ENCODE measurements at places on chromosomes 11 and 22.

- peak; percentile 69 for DNase-seq
Observed at GRCh38 chr22:39176143-39176713, 23.7 kb upstream of the CBX7 start.

- DNase-seq: no peak
Observed at GRCh38 chr11:114929351-114930000, 251.1 kb downstream of the NXPE2 start.

GRCh38 chr11:60459345-60459744 lies 3.7 kb downstream of the MS4A1 start:
- no peak for DNase-seq

DNA sequence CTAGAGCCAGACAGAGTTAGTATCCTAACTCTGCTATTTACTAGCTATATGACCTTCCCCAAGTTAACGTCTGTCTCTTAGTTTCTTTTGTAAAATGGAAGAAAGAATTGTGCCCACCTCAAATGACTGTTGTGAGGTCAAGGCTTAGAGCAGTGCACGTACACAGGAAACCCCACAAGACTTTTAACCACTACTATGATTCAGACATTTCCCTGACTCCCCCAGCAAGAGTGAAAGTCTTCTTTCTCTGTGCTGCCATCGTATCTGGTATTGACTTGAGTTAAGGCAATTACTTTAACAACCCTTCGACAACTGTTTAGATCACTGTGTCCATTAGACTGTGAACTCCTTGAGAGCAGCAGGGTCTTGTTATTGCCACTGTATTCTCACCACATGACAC lies 2.6 kb upstream of the OR52W1 start:
- no peak for DNase-seq

DNA sequence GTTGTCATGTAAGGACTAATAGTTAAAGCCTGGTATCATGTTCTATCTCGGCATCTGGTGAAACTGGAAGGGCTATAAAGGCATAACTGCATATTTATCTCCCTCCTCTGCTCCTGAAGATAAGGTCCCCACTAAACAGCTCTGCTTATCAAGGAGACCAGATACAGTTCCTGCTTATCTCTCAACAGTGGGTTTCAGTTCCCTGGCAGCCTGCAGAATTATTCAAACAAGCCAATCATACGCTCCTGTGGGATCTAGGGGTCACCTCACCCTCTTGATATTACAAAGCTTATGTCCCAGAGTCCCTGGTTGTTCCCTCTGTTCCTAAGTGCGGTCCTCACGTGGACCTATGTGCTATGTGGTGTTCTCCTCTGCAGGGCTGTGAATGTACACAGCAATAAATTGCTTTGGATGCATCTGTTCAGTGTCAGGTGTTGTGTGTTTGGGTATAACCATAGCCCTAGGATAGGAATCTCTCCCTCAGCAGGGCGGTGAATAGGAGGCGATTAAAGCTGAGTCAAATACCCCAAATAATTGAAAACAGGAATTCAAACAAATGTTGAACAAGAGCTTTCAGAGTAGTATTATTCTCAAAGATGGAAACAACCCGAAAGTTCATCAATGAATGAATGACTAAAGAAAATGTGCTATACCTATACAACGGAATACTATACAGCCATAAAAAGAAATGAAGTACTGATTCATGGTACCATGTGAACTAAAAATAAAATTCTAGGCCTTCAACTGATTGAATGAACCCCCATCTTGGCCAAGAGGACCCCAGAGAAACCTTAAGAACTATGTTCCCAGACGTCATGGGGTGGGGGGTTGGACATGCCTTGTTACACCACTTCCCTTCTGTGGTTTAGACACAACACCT lies 3.1 kb upstream of the OOSP4A start:
- no peak for DNase-seq

DNA sequence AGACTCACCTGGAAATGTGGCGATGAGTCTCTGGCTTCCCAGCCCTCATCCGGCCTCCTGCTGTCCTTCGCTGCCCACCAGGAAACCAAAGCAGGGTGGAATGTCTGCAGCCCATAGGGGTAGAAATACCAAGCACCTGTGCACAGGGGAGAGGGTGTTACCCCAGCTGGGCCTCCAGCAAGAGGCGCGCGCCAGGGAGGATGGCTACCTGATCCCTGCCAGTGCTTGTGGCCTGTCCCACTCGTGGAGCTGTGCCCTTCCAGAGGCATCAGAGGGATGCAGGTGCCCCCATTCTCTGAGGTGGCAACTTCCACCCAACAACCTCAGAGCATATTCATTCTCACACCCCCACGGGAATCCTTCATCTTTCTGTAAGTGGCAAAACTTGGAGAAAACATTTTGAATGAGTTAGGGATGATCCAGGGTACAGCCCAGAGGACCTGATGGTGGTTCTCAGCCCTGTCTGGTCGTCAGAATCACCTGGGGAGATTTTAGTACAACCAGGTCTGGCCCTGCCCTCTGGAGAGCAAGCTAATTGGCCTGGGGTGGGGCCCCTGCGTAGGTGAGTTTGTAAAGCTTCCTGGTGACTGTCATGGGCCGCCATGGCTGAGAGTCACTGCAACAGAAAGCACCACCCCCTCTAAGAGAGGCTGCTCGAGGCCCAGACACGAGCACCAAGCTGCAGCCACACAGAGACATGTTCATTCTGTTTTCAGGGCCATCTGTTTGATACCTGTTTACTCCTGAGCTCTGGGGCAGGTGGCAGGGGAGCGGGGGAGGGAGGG lies 9.9 kb downstream of the SUN2 start:
- no peak for DNase-seq

- DNase-seq: peak; percentile 83
Observed at GRCh38 chr22:23750714-23751440, at the start of gene ZNF70. ZNF70 (minus strand) TSS chr22:23751112; CDS start chr22:23745140, 5,972 bp downstream.

DNA sequence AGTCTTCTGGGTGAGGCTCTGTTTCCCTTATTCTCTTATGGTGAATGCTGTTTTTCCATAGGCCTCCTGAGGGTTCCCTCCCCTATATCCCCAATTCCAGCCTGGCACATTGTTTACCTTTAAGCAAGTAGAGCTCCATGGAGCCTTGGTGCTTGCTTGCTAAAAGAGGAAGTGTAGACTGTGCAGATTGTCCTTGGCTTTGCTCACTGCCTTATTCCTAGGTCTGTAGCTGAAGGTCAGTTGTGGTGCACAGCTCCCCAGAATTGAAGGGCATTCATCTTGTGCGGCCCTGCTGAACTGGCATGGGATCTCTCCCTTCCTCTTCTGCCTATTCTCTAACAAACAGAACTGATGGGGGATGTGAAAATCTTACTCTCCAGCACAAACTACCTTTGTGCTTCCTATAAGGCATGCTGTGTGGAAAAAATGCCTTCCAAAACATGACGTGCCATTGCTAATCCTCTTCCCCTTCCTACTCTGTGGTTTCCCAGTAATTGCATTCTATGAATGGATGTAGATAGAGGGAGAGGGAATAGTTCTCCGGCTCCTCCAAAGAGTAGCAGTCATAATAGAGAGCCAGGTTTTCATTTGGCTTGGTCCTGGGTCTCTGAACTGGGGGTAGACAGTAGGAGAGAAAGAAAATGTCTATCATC lies 34.2 kb upstream of the PLET1 start:
- DNase-seq: no peak

DNA sequence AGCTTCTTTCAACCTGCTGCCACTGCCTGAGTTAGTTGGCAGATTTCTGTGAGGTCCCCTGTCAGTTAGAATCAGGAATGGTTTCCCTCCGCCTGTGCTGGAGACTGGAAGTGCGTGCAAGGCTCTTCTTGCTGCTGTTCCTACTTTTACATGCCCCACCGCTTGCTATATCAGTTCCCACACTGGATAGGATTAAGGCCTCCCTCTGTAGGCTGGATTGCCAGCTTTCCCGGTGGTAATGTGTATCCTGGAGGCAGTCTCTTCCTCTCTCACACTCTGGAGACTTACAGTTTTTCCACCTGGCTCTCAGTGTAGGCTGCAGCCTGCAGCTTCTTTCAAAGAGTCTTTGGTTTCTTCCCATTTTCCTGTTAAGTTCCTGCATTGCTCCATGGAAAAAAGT lies 66.5 kb downstream of the ARHGAP42 start:
- DNase-seq: no peak

DNA sequence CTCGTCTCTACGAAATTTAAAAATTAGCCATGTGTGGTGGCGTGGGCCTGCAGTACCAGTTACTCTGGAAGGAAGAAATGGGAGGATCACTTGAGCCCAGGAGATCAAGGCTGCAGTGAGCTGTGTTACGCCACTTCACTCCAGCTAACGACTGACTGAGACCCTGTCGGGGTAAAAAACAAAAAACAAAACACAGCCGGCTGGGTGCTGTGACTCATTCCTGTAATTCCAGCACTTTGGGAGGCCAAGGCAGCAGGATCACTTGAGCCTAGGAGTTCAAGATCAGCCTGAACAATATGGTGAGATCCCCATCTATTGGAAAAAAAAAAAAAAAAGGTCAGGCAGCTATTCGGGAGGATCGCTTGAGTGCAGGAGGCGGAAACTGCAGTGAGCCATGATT lies 2.4 kb downstream of the PAFAH1B2 start:
- DNase-seq: no peak

GRCh38 chr11:126408901-126409619 lies 53.6 kb downstream of the ST3GAL4 start:
- DNase-seq: no peak

- DNase-seq: no peak
Observed at GRCh38 chr11:112087212-112087611, 539 bp downstream of the SDHD start.

DNA sequence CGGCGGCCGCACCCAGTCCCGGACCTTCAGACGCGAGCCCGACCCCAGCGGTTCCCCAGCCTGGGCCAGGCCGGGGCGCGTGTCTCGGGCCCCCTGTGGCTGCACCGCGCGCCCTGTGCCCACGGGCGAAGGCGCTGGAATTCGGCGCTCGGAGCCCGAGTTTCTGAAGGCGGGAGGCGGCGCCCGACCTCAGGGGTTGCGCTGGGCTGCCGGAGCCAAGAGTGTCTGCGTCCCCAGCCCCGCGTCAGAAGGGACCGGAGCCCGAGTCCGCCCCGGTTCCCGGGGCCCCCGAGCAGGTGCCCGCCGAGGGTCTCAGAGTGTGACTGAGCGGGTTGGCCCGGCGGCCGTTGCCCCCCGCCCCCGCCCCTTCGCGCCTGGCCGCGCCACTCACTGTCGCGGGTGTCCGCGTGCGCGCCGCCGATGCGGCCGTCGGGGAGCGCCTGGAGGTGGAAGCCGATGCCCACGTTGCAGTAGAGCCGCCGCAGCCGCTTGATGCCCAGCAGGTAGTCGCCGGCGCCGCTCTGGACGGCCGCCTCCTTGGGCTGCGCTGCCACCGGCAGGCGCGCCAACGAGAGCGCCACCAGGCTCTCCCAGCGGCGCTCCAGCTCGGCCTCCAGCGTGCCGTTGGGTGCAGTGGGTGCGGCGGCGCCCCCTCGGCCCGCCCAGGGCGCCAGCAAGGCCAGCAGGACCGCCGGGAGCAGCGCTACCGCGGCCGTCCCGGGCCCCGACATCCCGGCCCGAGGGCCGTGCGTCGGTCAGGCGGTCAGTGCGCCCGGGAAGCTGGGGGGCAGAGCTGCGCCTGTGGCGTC lies 583 bp downstream of the FGF4 start:
- DNase-seq: no peak

GRCh38 chr11:25317216-25317615 lies 820.4 kb downstream of the LUZP2 start:
- DNase-seq: no peak

- no peak for DNase-seq
Observed at GRCh38 chr11:44817207-44817949, 90.6 kb downstream of the TSPAN18 start.

DNA sequence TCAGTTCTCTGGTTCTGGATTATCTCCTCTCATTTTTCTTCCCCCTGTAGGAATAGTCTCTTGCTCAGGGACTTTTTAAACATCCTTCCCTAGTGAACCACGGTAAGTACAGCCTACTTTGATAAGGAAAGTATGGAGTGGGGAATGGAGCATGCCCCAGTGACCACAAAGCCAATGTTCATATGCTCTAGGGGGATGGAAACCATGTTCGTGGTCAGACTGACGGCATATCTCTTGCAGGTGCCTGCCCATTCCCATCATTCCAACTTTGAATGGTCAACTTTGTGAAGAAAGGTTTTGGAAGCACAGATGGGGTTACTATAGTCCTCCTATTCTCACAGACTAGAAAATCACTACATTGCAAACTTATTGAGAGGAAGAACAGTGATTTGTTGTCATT lies 332.5 kb upstream of the NCAM1 start:
- DNase-seq: no peak

GRCh38 chr11:76495019-76495418 lies 50.2 kb downstream of the EMSY start:
- DNase-seq: no peak

GRCh38 chr11:13438291-13438690 lies 24.7 kb downstream of the BTBD10 start:
- no peak for DNase-seq

- no peak for DNase-seq
Observed at GRCh38 chr11:72373163-72373562, 61.2 kb downstream of the CLPB start.

GRCh38 chr11:109338131-109338530 lies 83.9 kb upstream of the C11orf87 start:
- no peak for DNase-seq

GRCh38 chr22:48138855-48139254 lies 1376.4 kb downstream of the TBC1D22A start:
- DNase-seq: no peak

GRCh38 chr11:12599408-12600143 lies 74.6 kb upstream of the TEAD1 start:
- peak; percentile 24 for DNase-seq

DNA sequence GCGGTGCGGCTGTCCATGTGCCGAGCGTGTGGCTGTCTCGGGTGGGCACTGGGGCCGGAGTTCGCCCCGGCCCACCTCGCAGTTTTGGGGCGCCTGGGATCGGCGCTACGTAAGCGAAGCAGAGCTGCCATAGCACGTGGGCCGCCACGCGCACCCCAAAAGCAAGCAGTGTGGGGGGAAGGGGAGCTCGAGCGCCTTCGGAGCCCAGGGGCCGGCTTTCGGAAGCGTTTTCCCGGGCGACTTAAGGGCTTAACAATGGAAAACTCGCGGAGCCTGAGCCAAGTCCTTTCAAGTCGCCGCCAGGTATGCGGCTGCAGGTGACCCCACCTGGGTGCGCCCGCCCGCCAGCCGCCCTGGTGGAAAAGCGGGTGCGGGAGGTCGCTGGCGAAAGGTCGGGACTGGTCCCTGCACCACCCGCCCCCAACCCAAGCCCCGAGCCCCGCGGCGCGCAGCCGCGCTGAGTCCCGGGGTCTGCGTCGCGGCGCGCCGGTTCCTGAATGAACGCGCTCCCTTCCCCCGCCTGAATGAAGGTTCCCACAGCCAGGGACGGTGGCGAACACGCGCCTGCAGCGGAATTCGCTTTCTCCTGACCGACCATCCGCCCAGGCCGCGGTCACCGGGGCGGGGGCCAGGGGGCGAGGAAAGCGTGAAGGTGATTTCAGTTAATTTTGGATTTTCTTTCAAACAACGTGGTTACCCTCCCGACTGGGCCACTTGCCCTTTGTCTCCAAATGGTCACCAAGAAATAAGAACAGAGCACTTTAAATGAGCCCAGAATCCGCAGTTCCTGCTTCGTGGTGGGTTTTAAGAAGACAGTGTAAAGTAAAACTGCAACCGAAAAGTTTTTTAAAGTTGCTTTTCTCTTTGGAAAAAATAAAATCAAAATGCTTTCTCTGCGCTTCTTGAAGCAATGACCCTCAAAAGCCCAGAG lies 2.8 kb upstream of the CCND1 start:
- DNase-seq: peak; percentile 77
